ENCODE measurements at places on chromosomes 7 and 10. TPM values are rescaled to one million over a fixed set of nuclear protein-coding genes. Genes with fewer than 3 reads are reported as not detected.

DNA sequence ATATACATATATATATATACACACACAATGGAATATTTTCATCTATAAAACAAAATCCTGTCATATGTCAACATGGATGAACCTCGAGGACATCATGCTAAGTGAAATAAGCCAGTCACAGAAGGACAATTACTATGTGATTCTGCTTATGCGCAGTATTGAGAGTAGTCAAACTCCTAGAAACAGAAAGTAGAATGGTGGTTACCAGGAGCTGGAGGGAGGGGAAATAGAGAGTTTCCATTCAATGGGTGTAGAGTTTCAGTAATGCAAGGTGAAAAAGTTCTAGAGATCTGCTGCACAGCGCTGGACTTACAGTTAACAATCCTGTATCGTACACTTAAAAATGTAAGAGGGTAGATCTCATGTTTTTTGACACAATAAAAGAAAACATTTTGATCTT is 181.9 kb downstream of the CDCA7L start:
- no peaks in the 10 kb centered on the region for H3K36me3 ChIP-seq
- no peak overlapping the region for H3K27ac ChIP-seq
- no peak for DNase-seq
- no peaks in the 10 kb centered on the region for H3K27me3 ChIP-seq
- no peak overlapping the region for H3K4me3 ChIP-seq

DNA sequence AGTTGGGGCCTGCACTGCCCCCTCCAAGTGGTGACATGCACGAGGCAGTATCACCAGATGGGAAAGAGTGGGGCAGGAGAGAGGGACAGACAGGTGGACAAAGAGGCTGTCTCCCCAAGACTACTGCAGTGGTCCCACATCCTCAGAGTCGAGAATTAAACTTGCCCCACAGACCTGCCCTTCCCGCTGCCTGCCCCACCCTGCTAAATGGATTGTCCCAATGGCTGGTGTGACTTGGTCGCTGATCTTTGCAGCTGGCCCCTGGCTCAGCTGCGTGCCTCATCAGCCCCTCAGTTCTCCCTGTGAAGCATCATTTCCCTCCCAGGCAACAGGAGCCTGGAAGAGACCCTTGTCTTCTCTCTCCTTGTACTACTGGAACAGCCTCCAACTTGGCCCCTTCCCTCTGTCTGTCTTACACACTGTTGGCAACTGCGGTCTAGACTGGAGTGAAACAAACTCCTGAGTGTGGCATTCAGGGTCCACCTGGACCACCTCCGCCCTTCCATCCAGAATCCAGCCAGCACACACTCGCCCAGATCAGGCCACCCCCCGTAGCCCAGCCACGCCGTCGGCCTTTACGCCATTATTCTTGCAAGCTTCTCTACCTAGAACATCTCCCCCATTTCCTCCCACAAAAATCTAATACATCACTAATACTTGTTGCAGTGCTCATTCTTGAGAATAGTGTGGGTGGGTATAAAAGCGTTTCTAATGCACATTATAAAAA is 275.1 kb downstream of the CELF2 start:
- no peak overlapping the region for H3K4me3 ChIP-seq
- H3K4me1 ChIP-seq: no peaks in the 10 kb centered on the region
- H3K27ac ChIP-seq: no peak overlapping the region
- H3K27me3 ChIP-seq: no peaks in the 10 kb centered on the region

Gene TMEM26
- total RNA-seq: 0.14 TPM

DNA sequence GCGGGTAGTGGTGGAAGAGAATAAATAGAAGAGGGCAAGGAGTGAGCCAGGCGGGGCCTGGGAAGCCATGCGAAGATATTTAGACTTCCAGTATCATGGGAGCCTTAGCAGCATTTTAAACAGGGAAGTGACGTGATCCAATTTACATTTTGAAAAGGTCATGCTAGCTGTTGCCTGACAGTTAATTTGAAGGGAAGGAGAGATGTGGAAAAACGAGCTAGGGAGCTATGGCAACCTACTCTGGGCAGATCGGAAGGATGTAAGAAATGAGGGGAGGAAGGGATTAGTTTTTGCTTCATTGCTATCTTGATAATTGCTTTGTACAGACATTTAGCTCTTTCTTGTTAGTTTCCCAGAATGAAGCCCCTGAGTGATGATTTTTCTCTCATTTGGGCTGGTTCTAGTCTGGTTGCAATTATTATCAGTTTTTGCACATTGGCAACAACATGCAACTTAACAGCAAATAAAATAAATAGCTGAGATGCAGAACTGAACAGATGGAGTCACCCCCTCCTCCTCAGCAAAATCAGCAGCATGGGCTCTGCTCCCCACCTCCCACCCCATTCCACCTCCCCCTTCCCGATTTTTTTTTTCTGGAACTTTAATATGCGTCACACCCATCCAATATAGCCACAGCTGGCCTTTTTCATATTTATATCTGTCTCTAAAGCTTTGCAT is 13.0 kb upstream of the CALU start:
- H3K27ac ChIP-seq: no peak overlapping the region
- H3K4me1 ChIP-seq: no peaks in the 10 kb centered on the region
- no peak for DNase-seq

DNA sequence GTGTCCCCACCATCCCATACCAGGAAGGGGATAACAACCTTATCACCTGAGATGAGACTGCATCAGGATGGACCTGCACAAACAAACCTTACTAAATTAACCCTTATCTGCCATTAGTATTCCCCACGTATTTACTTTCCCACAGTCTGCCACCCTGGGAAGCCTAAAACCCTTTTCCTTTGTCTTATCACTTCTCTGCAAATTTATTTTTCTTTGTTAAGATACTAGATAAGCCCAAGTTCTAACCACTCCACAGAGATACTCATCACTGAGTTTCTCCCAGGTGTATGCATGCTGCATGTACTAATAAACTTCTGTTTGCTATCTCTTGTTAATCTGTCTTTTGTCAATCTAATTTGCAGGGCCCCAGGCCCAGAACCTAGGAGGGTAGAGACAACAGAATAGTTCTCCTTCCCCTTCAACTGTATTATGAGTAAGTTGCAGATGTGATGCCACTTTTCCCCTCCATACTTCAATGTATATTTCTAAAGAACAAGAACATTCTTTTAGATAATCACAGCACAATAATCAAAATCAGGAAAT is 66.0 kb downstream of the ELMO1 start:
- H3K4me1 ChIP-seq: no peaks in the 10 kb centered on the region
- no peaks in the 10 kb centered on the region for H3K27me3 ChIP-seq
- DNase-seq: no peak
- no peak overlapping the region for H3K4me3 ChIP-seq

- H3K27me3 ChIP-seq: no peaks in the 10 kb centered on the region
- H3K36me3 ChIP-seq: no peaks in the 10 kb centered on the region
- H3K27ac ChIP-seq: no peak overlapping the region
- no peaks in the 10 kb centered on the region for H3K4me1 ChIP-seq
- no peak overlapping the region for H3K4me3 ChIP-seq
- DNase-seq: no peak
Measured at GRCh38 chr10:6493521-6494441, 86.3 kb downstream of the PRKCQ start.
